ENCODE measurements at places on chromosomes 5 and 9. TPM values are rescaled to one million over a fixed set of nuclear protein-coding genes. Genes with fewer than 3 reads are reported as not detected.

DNA sequence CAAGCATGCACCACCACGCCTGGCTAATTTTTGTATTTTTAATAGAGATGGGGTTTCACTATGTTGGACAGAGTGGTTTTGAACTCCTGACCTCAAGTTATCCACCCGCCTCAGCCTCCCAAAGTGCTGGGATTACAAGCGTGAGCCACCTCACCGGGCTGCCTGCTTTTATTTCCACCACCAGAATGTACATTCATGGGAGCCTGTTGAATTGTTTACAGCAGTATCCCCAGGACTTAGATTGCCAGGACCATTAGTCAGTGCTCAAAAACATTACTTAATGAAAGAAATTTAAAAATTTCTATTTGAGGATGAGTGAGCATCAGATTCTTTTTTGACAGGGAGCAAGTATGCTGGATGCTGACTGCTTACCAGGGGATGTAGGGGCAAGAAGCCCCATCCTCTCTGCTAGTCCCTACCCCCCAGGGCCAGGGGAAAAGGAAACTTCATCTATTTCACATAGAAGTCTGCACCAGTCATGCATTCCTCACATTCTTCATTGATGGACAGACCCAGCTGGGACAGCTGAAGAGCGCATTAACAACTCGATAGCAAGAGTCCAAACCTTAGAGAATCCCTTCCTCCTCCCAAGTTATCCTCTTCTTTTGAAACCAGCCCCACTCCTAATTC lies 10.3 kb upstream of the RGMB start:
- no peak for DNase-seq

DNA sequence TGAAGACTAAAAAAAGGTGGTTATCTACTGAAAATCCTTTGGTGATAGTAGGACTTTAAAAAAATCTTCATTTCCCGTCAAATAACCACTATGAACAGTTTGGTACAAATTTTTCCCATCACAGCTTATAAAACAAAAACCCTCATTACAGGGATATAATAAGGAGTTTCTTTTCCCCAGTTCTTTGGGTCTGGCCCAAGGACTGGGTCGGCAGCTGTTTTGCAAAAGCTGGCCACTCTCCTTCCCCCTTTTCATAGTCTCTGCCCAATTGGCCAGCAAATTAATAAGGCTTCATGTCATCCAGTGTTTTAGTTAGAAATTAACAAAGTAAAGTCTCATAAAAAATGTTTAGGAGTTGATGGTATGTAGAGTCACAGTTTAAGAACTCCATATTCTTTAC lies 47.0 kb upstream of the PDE8B start:
- no peak for DNase-seq

DNA sequence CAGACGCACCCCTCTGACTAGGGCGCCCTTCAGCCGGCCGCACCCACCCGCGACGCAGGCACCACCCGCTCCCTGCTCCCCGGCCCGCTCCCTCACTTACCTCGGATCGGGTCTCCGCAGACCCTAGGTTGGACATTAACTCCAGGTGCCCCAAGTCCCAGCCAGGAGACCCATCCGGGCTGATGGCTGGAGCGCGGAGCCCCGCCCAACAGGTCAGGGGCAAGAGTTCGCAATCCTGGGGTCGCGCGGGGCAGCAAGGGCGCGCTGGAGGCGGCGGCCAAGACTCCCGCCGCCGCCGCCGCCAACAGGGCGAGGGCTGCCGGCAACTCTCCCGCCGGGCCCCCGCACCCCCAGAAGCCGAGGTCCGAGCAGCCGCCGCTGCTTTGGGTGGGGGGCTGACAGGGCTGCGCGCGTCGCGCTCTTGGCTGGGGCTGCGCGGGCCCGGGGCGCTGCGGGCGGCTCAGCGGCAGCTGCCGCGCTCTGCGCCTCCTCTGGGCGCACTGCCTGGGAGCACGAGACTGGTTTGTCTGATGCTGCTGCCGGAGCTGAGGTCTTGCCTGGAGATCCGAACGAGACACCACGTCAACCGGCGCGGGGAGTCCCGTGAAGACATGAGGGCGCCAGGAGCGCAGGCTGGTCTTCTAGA lies at the start of gene GDNF:
GDNF (minus strand) TSS at position 635 of the 646 bp plus-strand sequence. CDS start 5,245 bp downstream, outside the sequence.
- DNase-seq = no peak

The TAS2R1 gene
- not detected for total RNA-seq

- no peak for DNase-seq
Measured at GRCh38 chr5:165781738-165782137, 2276.3 kb downstream of the MAT2B start.

DNA sequence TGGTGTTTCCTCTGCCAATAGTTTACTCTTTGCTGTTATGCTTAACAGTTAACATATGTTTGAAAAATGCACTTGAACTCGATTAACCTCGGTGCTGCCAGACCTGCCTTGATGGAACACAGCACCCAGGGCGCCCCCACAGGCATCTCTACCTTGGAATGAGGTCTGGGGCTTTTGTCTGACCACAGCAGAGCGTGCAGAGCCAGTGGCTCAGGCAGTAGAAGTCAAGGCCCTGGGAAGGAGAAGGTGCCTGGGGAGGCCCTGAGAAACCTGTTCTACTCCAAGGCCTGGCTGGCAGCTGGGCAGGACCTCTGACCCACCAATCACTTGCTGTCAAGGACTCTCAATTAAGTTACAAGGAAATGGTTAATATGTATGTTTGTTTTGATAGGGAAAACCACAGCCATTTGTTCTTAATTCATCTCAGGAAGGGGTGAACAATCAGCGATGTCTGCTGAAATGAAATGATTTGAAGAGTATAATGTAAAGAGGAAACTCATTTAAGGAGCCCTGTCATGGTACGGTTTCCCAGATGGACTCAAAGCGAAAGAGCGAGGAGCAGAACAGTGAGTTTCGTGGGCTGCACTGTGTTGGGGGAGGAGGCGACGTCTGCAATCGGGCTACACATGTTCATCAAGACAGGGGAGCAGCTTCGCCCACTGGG lies 21.9 kb downstream of the MACROH2A1 start:
- DNase-seq = no peak

The ZFP62 gene
- 12.2 TPM for total RNA-seq

GRCh38 chr9:124928116-124928515 lies 12.8 kb downstream of the GOLGA1 start:
- no peak for DNase-seq

GRCh38 chr9:90975781-90976538 lies 174.3 kb downstream of the SYK start:
- DNase-seq = no peak

DNA sequence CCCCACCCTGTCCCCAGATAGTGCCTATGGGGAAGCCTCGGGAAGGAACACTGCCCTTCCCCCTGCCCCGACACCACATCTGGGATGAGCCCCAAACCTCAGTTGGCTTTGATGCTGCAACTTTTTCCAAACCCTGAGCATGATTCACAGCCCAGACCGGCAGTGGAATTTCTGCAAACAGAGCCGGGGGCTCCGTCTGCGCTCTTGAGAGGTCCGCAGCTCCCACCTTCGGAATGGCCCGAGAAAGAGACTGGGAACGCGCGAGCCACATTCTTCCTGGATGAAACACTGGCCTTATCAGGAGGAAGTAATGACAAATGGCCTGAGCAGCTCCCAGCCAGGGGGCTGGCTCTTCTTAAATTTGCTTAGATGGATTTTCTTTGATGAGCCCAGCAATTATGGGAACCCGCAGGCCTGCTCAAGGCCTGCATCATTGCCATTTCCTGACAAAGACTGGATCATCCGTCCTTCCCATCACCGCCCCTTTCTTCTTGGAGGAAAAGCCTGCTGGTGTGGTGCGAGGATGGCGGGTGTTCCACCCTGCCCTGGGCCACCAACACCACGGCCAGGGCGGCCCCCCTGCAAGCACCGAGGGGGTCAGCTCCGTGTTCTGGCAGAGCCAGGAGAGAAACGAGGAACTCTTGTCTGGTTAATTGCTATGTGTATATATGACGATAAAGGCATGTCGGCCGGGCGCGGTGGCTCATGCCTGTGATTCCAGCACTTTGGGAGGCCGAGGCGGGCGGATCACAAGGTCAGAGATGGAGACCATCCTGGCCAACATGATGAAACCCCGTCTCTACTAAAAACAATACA lies 38.8 kb upstream of the COL5A1 start:
- peak; percentile 43 for DNase-seq

DNA sequence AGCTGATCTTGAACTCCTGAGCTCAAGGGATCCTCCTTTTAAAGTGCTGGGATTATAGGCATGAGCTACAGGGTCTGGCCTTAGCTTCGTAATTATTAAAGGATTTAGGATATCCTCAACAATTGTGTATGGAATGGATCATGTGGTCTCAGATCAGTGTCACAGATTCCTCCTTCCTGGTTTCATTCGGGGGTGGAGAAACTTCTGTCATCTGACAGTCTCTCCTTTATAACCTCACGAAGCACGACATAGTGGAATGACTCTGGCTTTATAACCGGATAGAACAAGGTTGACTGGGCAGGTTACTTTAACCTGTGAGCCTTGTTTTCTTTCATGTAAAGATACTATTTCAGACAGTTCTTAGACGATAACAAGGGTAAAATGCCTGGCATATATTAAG lies 4.4 kb upstream of the GNG10 start:
- DNase-seq = no peak

The GARIN3 gene
- not detected for total RNA-seq

GRCh38 chr5:178149199-178149932 lies 4.3 kb downstream of the NHP2 start:
- no peak for DNase-seq

DNA sequence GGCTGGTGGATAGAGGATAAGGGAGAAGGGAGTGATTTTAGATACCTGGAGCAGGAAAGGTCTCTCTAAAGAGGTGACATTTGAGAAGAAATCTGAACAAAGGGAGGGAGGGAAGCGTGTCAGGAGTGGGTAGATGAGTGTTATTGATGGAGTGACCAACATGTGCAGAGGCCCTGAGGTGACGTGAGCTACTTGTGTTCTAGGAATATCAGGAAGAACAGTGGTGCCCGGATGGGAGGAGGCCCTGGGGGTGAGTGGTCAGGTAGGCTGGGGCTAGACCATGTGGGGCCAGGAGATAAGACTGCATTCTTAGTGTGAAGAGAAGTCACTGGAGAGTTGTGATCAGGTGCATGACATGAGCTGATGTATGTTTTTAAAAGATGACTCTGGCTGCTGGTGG lies 256.2 kb downstream of the ARHGAP26 start:
- no peak for DNase-seq

DNA sequence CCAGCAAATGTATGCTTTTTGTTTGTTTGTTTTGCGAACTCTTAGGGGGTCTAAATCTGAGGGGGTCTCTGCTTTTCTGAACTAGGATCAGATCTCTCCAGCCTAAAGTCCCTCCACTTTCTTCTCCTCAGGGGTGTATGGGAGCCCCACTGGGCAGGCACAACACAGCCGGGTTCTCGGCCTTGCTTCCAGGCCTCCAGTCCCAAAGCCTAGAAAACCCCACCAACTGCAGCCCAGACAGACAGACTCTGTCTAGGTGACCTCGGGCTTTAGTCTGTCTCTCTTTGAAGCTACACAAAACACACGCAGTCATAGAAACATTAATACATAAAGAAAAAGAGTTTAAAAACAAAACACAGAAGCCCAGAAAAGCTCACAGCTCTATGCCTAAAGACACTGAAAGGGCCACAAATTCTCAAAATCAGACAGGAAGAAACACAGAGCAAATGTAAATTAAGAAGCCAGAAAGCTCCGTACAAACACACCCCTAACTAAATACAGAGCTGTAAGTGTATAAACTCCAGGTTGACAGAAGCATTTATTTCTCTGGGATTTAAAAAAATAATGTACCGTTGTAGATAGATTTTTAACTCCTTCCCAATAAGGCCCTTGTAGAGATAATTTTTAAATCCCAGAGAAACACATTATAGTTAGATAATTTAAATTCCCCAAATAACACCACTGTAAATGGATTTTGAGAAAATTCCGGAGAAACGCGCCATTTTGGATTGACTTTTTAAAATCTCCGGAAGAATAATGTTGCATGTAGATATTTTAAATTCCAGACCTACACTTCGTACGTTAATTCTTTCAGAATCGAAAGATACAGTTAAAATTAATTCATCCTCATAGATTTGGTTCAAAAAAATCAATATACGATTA lies 2.0 kb downstream of the PITX1 start:
- DNase-seq = no peak

The ASS1 gene
- total RNA-seq = 81.7 TPM

GRCh38 chr9:95783426-95783975 lies 92.0 kb upstream of the ERCC6L2 start:
- DNase-seq = no peak

GRCh38 chr5:157582731-157583620 lies 7.4 kb upstream of the ADAM19 start:
- DNase-seq = no peak

DNA sequence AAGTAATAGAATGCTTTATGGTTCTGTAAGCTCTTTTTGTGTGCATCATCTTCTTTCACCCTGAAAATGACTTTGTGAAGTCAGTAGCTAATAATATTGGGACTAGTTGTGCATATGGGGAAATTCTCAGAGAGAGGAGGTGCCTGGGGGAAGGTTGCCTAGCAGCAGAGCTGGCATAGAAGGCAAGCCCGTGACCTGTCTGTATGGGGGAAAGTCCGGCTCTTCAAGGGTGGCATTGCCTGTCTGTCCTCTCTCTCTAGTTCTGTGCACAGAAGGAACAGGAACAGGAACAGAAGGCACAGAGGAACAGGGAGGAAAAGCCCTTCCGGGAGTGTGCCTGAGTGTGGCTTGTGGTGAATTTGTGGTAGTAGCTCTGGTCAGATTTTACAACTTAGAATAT lies 33.1 kb downstream of the SH3GL2 start:
- DNase-seq = no peak

DNA sequence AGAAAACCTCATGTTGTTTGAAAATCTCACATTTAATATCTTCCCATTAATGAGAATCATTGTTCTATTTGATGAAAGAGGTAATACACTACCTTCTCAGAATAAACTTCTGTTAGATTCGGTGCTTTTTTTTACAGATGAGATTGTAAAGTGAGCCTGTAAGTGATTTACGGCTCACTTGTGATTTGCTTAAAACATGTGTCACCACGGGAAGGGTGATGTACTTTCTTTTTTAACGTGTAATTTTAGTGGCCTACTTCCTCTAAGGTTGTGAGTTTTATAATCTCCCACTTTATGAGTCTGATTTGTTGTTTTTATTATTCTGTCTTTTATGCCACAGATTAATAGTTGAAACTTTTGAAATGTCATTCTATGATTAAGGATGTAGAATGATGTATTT lies 15.9 kb downstream of the ANXA1 start:
- DNase-seq = no peak

DNA sequence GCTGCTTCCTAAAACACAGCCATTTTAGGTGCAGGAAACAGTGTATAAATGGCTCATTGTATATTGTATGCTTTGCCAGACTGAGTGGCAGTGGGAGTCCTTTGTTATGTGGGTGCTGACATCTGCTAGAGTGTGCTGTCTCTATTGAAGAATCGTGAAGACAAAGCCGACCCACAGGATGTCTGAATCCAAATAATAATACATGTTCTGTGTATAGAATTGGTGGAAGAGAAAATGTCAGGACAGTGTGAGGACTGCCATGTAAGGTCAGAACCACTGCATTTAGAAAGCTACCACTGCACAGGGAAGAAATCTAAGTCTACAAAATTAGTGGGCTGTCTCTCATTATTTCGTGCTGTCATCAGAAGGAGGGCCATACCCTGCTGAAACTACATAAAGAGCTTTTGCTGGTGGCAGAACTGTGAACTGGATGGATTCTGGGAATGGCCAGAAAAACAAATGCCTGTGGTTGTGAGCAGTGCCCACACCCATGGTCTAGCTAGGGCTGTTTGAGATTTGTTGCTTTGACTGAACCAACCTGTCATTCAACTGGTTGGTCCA lies 2.5 kb downstream of the IL7R start:
- no peak for DNase-seq

Data from thoracic aorta (tissue), 2 donors.